Left hindlimb (tissue), 1 donor: ENCODE measurements at places on chromosomes 7 and 10.

- peak; percentile 46 for DNase-seq
Observed at GRCh38 chr7:105769901-105770628, 106.3 kb downstream of the ATXN7L1 start.

GRCh38 chr10:72020914-72021809 is 57.0 kb downstream of the CHST3 start:
- DNase-seq: no peak

- DNase-seq: peak; percentile 39
Observed at GRCh38 chr10:64011912-64012714, 490.9 kb downstream of the REEP3 start.

- no peak for DNase-seq
Observed at GRCh38 chr10:131843881-131844284, 56.9 kb upstream of the PPP2R2D start.

GRCh38 chr7:121459148-121459547 is 63.0 kb upstream of the FAM3C start:
- DNase-seq: no peak

DNA sequence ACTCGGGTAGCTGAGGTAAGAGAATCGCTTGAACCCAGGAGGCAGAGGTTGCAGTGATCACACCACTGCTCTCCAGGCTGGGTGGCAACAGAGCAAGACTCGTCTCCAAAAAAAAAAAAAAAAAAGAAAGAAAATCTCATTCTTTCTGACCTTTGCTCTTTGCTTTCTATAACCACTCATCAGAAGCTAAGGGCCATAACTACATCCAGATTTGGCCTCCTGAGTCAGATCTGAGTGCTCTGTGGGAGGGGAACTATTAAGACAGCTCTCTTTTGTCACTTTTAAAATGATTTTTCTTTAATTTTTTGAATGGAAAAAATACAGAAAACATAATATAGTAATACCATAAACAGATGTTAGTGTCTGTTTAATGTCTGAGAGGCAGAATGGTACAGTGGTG is 210.1 kb downstream of the KIAA1217 start:
- DNase-seq: no peak

DNA sequence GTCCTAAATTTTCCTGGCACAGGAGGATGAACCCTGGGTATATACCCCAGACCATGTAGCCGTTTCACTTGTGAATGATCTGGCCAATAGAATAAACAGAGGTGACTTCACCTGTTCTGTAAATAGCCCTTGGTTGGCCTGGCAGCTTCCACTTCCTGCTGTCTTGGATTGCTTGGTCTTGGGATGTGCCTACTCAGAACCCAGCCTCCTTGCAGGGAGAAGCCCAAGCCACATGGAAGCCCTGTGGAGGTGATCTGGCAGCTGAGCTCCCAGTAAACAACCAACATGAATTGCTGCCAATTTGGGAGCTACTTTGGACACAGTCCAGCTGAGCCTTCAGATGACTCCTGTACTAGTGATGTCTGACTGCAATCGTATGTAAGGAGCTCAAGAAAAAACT is 4.8 kb upstream of the RAPGEF5 start:
- DNase-seq: no peak

GRCh38 chr7:112882511-112882910 is 92.3 kb upstream of the TMEM168 start:
- no peak for DNase-seq

- DNase-seq: no peak
Observed at GRCh38 chr7:16759840-16760239, 6.3 kb downstream of the TSPAN13 start.

DNA sequence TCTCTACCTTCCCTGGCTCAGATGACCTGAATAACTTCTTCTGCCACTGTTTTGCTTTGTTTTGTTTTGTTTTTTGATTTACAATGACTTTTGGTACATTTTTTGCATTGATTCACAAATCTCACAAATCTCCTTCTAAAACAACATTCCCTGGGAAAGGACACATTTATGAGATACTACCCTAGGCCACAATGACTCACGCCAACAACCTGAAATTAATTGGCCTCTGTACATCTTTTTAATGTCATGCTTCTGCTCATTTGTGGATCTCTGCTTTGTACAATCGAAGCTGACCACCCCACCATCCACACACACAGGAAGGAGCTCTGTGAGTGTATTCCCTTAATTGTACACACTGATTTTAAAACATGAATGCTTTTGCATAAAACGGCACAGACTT is 156.7 kb upstream of the PFKP start:
- DNase-seq: no peak

DNA sequence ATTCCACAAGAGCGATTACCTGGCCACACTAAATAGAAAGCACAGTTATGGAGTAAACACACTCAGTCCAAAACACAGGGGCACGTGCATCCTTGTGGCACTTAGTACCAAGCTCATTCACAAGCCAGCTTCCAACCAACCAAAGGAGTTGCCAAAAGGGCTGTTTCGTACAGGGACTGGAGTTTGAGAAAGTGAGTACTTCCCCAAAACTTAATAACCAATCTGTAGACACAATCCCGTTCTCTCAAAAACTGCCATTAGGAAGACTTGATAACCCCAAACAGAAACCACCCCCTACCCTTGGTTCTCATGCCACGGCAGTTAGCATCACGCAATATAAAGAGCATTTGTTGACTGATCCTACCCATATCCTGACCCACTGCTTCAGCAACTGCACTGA is 166.2 kb upstream of the ASAH2 start:
- no peak for DNase-seq

GRCh38 chr10:69876931-69877330 is 75.2 kb downstream of the COL13A1 start:
- DNase-seq: no peak

DNA sequence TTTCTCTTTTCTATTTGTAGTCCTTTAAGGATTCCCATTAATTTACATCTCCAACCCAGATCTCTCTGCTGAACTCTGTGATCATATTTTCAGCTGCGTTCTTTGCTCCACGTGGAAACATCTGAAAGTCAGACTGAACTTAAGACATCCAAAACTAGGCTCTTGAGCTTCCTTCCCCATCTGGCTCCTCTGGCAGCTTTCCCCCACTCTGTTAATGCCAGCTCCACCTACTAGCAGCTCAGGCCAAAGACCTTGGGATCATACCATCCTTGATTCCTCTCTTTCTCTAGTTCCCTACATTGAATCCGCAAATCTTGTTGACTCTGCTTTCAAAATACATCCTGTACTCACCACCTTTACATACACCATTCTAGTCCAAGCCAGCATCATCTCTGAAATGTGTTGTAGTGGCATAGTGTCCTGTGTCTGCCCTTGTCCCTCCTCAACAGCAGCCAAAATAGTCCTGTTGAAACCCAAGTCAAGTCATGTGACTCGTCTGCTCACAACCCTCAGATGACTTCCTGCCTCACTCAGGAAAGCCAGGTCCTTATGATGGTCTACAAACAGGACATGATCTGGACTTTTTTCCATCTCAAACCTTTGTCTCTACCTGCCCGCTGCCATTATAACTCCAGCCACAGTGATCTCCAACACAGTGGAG is 7.0 kb downstream of the REEP3 start:
- no peak for DNase-seq

GRCh38 chr10:131242007-131242406 is 69.5 kb downstream of the TCERG1L start:
- DNase-seq: no peak

DNA sequence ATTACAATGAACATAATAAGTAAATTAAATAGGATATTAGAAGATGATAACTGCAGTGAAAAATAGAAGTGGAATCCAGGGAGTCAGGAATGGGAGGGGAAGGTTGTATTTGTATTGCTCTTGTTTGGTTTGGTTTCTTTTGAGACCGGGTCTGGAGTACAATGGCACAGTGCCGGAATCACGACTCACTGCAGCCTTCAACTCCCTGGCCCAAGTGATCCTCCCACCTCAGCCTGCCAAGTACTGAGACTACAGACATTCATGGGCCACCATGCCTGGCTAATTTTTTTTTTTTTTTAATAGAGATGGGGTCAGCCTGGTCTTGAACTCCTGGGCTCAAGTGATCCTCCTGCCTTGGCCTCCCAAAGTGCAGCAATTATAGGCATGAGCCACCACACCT is 59.9 kb upstream of the LRRC4 start:
- DNase-seq: no peak

DNA sequence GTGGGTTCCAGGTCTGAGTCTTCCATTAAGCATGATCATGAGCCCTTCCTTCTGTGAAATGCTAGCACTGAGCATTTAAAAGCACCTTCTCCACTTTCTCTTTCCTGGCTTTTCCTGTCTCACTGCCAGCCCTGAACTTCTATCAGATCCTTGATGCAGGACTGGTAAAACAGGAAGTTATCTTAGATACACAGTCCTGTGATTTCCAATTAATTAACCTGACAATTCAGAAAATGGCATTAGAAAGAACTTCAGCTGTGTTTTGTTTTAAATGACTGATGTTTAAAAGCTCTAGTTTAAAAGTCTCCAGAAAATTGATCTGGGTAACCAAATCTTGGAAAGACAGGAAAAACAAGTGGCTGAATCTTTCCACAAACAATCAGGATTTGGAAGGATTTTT is 79.0 kb upstream of the MACROH2A2 start:
- no peak for DNase-seq

DNA sequence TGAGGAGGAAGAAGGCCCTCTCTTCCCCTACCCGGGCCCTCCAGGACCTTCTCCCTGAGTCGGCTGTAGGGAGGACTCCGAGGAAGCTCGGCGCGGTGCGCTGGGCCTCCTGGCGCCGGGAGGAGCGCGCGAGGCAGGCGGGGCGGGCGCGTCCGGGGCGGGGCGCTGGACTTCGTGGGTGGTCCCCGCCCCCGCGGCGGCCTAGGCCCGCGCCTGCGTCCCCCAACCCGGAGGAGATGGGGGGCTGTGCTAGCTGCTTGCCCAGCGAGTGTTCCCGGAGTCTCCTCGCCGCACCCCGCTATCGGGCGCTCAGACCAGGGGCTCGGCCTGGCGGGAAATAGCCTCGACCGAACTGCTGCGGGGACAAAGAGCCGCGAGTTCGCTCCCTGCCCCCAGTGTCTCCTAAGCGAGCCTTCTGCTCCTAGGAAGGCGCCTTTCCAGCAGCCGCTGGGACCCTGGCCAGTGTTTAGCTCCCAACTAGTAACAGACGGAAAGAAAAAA is 19.2 kb upstream of the SMO start:
- DNase-seq: peak; percentile 78

DNA sequence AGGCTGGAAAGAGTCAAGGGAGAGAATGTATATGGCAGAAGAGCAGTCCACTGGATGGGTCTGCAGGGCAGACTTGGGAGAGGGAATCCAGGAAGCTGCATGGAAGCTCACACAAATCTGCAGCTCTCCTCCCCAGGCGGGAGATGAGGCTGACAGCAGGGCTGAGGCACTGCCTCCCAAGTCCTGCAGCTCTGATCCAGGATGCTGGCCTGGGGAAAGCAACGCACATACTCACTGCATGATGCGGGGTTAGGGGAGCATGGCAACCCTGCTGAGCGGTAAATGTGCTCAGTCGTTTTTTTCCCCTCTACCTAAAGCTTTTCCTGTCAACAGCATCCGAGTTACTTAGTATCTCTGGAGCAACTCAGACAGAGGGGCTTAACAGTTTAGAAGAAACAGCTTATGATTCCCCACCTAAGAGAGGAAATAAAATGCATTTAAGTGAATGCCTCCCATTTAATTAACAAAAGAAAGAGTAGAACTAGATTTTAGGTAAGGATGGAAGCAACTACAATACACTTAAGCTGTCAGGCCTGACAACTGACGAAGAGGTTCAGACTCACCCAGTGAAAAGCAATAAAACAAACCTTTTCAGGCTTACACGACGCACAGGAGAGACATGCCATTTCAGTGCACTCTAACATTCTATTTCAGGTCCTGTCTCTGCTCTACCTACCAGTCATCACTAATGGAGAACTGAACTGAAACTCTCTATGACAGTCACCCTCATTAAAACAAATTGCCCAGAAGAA is 37.0 kb downstream of the CHCHD3 start:
- no peak for DNase-seq

DNA sequence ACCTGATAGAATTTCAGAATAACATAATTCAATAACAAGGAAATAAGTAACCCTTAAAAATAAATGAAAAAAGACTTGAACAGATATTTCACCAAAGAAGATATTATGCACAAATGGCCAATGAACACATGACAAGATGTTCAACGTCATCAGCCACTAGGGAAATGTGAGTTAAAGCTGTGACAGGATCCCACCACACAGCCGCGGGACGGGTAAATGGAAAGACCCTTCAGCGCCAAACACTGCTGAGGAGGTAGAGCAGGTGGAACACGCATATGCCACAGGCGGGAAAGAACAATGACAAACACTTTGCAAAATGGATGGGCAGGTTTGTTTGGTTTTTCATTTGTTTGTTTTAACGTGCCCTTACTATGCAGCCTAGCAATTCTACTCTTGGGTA is 86.1 kb upstream of the RNF32 start:
- no peak for DNase-seq

DNA sequence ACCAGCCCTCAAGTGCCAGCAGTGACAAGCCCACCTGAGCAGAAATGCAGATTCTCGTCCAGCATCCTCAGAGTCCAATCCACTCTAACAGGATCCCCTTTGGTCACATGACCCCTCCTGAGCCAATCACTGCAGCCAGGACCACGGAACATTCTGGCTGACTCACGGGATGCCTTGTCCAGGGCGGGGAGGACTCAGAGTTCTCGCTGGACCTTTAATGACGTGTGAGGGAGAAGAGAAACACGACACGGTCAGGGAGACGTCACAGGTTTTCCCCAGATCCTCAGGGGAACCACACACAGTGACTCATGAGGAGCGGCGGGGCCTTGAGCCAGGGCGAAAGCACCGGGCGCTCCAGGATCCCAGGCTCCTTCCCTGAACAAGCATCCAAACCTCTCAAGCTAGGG is 155.7 kb downstream of the PTPRN2 start:
- no peak for DNase-seq

DNA sequence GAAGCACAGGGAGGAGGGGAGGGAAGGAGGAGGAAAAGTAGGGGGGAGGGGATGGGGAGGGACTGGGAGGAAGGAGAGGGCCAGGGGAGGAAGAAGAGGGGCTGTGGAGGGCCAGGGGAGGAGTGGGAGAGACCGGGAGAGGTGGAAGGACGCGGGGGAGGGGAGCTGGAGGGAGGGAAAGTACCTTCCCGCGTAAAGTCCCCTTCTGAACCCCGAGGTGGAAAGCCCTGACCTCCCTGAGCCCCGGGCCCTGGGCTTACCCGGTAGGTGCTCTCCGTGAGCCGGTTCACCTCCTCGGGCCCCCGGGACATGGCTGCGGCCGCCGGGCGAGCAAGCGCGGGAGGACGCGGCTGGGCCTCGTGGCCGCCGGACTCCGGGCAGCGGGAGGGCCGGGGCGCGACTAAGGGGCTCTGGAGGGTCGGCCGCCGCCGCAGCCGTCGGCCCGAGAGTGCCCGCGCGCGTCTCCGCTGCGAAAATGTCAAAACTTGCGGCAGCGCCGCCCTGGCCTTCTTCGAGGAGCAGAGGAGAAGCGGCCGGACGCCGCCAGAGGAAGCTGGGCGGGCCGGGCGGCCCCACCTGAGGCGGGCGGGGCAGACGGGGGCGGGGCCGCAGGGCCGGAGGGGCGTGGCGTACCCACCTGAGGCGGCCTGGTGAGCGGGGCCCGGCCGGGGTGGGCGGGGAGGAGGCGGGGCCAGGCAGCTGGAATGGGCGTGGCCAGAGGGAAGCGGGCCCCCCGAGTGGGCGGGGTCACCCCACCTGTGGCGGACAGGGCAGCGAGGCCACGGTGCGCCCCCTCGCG is at the start of gene BAIAP2L1:
Gene BAIAP2L1 (minus strand): TSS at position 549 of the 799 bp plus-strand sequence. CDS start 238 bp downstream, at position 311.
- DNase-seq: peak; percentile 88
